ENCODE measurements at places on chromosomes 7 and 10.

DNA sequence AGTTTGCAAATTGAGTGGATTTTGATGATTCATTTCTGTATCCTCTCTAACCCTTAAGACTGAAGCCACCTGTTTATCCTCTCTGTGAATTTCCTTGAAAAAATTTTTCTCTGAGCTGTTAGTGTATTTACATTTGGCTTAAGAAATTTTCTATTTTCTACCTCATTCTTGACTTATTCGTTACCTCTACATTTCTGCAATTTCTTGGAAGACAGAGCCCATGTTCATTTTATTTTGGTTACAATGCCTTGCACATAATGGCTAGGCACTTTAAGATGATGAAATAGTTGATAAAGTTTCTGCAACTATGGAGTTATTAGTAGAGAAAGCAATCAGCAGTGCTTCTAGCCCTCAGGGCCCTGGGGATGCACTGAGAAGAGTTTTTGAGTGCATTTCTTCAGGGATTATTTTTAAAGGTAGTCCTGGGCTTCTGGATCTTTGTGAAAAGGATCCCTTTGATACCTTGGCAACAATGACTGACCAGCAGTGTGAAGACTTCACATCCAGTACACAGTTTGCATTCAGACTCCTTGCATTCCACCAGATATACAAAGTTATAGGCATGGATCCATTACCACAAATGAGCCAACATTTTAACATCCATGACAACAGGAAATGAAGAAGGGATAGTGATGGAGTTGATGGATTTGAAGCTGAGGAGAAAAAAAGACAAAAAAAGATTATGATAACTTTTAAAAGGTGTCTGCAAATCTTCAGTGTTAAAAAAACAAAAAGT is 68.2 kb downstream of the CH25H start:
- no peak for DNase-seq

GRCh38 chr7:158396982-158397862 is 190.4 kb downstream of the PTPRN2 start:
- no peak for DNase-seq

DNA sequence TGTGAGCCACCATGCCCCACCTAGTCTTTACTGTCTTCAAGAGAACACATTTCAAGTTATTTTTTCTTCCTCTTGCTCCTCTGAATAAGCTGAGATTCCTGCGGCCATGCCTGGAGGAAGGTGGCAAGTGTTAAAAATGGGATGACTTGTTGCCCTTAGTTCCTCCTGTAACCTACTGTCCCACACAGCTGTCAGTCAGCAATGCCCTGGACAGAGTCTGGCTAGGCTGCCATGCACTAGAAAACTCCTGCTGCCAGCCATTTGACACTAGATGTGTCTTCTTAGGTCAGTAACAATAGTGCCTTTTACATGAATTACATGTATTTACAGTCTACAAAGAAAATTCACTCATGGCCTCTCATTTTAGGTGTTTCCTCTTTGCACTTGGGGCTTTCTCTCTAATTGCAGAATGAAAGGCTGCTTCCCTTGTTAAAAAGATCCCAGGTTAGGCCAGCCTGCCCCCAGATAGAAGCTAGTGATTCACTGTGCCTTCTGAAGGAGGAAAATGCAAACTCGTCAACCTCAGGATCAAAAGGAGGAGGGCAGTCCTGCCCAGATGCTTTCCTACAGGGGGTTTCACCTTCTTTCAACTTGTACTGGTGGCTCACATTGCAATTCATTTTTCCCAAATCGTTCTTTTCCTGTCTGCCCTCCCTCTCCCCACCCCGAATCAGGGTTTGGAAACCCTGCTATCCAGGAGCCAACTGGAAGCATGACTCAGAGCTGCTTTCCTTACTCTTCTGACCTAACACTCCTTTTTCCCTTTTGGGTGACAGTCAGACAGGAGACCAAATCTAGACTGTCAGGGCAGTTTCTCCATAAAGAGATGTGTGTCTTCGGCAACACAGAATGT is 136.6 kb downstream of the SPAG6 start:
- DNase-seq: no peak

- DNase-seq: no peak
Measured at GRCh38 chr10:3828404-3829155, 43.6 kb upstream of the KLF6 start.

DNA sequence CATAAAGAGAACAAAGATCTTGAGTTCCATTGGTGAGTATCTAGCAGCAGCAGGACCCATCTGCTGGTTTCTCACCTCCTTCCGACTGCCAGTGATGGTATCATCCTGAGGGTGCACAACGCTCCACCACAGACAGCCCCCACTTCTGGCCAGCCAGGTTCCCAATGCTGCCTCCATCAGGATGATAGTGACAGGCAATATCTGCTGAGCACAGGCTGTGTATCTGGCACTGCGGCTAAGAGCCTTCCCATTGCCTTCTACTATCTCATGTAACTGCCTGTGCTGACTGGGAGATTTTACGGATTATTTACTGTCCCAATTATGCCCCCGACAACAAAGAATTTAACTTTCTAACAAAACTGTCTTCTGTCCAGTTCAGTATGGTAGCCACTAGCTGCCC is 352.4 kb upstream of the AOAH start:
- DNase-seq: no peak

DNA sequence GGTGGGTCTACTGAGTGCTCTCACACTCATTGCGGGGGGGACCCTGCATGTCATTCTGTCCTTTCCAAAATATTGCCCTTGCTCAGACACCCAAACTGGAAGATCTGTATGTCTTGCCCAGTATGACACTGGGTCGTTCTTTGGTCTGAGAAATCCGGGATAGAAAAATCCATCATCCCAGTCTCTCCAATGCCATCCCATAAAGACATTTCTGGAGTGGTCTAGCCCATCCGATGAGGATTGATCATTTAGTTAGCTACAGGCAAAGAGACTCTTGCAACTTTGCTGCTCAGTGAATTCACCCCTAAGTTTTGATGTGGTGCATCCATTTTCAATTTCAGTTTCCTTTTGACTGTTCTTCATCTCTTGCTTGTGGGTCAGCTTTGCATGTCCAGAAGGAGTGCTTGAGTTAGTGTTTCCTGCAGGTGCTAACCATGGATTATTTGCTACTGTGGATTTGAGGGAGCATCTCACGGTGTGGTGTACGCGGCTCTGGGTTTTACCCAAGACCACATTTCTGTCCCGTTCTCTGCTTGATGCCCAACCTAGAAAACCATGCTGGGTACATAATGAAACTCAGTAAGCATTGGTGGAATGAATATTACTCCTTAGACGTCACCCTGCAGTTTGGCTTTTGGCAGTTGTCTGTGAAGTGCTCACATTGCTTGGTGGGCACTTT is 247.0 kb upstream of the MKI67 start:
- no peak for DNase-seq

DNA sequence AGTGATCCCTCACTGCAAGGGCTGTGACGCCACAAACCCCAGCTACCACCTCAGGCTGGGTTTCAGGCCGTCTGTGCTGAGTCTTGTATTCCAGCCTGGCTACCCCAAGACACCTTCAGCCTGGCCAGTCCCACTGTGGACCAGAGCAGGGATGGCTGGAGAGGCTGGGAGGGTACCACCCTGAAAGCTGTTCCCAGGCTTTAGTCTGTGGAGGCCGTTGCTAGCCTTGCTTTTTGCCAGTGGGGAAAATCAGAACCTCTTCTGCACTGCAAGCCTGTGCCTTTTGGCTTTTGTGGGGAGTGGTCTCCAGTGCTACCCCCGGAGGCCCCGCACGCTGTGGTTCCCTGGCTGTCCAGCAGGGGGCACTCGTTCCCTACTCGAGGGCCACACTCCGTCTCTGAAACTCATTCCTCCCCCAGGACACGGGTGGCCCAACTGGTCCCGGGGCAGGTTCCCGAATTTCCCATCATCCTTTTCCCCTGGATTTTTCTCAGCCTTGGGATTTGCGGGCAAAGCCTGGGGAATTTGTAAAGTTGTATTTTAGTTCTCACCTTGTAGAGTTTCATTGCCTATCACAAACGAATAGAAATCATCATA is 128.4 kb upstream of the BTBD16 start:
- DNase-seq: peak; percentile 53

- no peak for DNase-seq
Measured at GRCh38 chr10:58030208-58030607, 237.5 kb downstream of the IPMK start.

DNA sequence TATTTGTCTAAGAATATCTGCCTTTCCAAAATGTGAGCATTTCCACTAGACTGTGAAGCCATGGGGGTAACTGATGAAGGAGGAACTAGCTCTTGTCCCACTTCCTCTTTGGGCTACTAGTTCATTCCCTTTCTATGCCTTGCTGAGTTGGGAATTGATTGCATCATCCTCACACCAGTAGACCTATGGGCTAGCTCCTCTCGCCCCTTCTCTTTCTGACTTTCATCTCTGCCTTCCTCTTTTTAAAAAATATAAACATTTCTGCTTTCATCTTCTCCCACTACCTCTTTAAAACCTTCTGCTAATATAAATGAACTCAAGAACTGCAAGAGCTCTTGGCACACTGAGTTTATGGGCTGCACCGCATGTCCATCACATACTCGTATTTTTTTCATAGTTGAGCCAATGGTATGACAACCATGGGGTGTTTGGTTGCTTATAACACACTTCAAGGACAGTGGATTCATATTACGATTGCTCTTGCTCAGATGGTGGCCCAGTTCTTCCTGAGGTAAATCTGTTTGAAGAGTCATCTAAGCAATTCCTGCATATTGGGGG is 182.0 kb downstream of the REEP3 start:
- DNase-seq: no peak

GRCh38 chr10:119254335-119254734 is 47.0 kb downstream of the GRK5 start:
- no peak for DNase-seq

- no peak for DNase-seq
Measured at GRCh38 chr10:122144199-122144598, 126.9 kb upstream of the BTBD16 start.

DNA sequence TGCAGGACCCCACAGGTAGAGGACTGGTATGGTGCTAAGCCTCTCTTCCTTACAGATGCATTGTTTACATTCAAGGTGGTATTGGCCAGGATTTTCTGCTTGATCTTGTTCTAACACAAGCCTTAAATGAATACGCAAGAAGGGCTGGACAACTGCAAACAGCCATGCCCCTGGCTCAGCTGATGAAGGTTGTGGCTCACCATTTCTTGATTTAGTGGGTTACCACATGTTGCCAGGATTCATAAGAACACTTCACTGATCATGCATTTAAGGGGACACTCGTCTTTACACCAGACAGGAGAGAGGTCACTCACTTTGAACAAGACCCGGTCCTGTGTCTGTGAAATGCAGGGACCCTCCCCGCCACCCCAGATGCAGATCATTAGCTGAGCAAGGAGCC is 82.2 kb downstream of the CHN2 start:
- no peak for DNase-seq

DNA sequence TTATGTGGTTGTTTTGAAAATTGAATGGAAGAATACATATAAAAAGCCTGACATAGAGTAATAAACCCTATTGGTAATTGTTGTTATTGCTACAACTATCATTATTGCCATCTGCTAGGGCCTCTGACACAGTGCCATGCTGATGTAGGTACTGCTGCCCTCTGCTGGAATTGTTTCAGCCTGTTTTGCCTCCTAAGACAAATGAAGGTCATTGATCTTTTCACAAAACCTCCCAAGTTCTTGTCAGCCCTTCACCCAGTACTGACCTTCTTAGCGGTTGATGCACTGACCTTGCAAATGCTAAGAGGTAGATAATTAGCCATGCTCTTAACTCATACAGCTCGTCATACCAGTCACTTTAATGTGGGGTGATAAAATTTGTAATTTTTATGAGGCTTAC is 975.2 kb downstream of the SORCS1 start:
- no peak for DNase-seq

DNA sequence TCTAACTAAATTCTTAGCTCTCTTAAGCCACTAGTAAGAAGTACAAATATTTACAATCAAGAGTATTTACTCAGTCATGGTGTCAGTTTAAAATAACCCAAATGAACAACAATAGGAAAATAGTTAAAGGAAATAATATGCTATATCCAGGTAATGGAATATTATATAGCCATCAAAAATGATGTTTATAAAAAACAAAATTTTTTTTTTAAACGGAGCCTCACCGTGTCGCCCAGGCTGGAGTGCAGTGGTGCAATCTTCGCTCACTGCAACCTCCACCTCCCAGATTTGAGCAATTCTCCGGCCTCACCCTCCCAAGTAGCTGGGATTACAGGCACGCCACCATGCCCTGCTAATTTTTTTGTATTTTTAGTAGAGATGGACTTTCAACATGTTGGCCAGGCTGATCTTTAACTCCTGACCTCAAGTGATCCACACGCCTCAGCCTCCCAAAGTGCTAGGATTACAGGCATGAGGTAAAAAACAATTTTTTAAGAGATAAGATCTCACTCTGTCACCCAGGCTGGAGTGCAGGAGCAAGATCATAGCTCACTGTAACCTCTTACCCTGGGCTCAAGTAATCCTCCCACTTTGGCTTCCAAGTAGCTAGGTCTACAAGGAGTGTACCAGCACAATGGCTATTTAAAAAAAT is 132.5 kb downstream of the NOC3L start:
- DNase-seq: no peak

- no peak for DNase-seq
Measured at GRCh38 chr7:129401228-129401966, 32.8 kb upstream of the STRIP2 start.

- no peak for DNase-seq
Measured at GRCh38 chr10:124903111-124903510, 38.8 kb upstream of the ZRANB1 start.

GRCh38 chr10:132714096-132714985 is 71.6 kb downstream of the NKX6-2 start:
- peak; percentile 87 for DNase-seq

- no peak for DNase-seq
Measured at GRCh38 chr7:129225206-129225930, 538 bp downstream of the AHCYL2 start.

GRCh38 chr7:73829921-73830680 is 695 bp upstream of the CLDN4 start:
- DNase-seq: no peak

DNA sequence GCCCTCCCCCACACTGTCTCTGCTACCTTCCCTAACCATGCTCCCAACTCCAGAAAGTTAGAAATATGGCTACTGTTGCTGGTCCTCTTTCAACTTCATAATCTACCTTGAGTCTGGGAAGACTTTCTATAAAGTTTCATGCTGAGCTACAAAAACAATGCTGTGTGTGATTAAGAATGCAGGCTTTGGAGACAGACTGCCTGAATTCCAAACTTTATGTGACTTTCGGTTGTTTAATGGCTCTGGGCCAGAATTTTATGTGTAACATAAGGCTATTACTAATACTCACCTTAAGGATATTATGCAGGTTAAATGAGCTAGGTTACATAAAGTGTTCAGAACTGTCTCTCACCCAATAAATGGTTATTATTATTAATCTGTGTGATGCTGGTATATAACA is 19.1 kb downstream of the BET1 start:
- no peak for DNase-seq

DNA sequence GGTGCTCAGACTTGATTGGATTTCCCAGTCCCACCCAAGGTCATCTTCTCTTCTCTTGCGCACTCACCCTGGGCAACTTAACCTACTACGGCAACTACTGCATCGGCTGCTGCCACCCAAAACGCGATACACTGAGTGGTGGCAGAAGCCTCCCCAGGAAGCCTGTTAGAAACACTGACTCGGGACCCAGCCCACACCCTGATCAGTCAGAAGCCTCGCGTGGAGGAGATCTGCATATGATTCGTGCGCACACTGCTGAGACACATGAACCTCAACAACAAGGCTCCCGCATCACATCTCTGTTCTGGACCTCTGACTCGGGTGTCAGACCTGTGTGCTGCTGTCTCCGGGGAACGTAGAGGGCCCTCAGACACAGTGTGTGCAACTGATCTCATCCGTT is 419.5 kb downstream of the PAXIP1 start:
- no peak for DNase-seq

Data from anterior cingulate cortex (tissue), 58 donors.